ENCODE measurements at places on chromosomes 11 and 22. TPM values are rescaled to one million over a fixed set of nuclear protein-coding genes. Genes with fewer than 3 reads are reported as not detected.
A peak's percentile ranks its signal among the peaks of the same experiment; 100 is the strongest.

Gene TSSC4
- polyA plus RNA-seq: 27.6 TPM

DNA sequence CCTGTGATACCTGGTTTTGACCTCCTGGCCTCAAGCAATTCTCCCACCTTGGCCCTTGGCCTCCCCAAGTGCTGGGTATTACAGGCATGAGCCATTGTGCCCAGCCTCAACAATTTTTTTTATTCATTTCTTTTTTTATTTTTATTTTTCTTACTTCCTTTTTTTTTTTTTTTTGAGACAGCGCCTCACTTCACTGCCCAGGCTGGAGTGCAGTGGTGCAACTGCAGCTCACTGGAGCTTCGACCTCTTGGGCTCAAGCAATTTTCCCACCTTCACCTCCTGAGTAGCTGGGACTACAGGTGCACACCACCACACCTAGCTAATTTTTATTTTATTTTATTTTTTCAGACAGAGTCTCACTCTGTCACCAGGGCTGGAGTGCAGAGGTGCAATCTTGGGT is 25.5 kb upstream of the CECR2 start:
- DNase-seq: no peak

GRCh38 chr11:32131321-32131720 is 40.4 kb downstream of the RCN1 start:
- DNase-seq: no peak

Gene OR8D4
- not detected for polyA plus RNA-seq

- no peak for DNase-seq
Measured at GRCh38 chr11:4190098-4190497, 95.5 kb downstream of the RRM1 start.

DNA sequence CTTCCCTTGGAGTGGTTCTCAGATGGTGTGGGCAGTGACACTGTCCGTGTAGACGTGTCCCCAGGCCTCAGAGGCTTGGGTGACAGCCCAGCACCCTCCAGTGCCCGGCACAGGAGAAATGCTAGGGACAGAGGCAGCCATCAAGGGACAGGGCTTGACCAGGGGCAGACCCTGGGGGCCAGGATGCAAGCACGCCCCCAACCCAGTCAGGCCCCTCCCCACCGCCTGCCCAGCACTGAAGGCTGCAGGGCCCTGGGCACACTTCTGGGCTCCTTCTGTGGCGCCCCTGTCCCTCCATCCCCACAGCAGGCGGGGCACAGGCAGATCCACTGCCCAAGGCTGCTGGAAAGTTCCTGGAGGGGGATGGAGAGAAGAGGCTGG is 11.1 kb downstream of the IGF2 start:
- no peak for DNase-seq

Gene ALDH3B1
- polyA plus RNA-seq: 1.3 TPM

GRCh38 chr11:76553554-76554476 is 109.0 kb downstream of the EMSY start:
- no peak for DNase-seq

- DNase-seq: peak; percentile 64
Measured at GRCh38 chr11:12864316-12865156, 144.6 kb upstream of the RASSF10 start.

DNA sequence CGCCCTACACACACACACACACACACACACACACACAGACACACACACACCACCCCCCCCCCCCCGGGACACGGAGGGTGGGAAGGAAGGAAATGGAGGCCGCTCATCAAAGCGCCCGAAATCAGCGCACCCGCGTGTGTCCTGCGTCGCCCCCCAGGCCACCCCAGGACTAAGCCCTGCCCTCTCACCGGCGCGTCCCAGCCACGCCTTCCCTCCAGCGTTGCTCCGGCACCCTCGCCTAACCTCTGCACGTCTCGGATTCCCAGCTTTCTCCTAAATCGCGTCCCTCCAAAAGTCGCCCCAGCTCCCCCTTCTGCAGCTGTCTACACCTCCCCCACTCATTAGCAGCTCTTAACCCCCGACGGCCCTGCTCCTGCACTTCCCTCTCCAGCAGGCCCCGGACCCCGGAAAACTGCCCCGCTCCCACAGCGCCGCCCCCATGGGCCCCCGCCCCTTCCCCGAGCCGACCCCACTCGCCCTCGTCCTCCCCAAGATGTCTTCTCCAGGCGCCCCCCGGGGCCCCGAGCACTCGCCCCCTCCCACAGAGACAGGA is 557 bp downstream of the PACSIN2 start:
- no peak for DNase-seq

DNA sequence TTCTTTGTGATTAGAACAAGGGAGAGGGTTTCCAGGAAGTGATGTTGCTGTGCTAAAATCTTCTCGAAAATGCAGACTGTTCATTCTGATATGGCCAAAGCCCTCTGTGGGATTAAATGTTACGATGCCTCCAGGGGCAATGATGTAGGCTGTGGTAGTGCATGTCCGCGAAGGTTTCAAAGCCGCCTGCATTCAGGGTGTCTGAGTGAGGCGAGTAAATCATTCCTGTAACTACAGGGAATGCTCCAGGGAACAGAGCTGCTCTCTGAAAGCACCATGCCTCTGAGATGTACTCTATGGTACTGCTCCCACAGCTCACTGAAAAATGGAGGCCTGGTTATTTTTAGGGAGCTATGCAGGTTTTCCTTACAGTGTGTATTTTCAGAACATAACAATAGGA is 21.2 kb downstream of the PDGFD start:
- no peak for DNase-seq

Data from right renal cortex interstitium (tissue), 3 donors.